ENCODE measurements at places on chromosomes 1 and 21. TPM values are rescaled to one million over a fixed set of nuclear protein-coding genes. Genes with fewer than 3 reads are reported as not detected.

DNA sequence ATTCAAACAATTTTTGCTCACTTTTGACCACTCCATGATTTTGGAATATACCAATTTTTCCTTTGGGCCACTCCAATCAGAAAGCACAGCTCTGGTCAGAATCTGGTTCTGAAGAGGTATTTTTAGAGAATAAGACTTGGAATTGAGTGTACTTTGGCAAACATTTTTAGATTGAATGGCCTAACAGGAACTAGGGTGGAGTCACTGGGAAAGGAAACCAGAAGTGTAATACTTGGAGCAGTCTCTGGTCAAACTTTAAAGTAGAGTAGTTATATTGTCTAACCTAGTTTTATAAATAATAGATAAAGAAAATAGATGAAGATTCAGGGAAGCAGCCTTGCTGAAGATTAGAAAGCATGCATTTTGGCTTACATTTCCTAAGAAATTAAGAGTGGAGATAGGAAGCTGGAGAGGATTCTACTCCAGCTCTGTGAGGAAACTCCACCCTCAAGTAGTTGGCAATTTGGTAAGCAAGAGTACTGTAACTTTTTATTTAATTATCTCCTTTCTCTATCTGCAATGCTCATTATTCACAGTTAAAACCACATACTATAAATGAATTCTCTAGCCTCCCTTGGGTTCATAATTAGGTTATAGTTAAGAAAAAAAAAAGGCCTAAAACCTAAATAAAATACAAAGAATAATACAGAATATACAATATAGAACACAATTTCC, 15.8 kb downstream of the STIL start:
- DNase-seq: no peak

DNA sequence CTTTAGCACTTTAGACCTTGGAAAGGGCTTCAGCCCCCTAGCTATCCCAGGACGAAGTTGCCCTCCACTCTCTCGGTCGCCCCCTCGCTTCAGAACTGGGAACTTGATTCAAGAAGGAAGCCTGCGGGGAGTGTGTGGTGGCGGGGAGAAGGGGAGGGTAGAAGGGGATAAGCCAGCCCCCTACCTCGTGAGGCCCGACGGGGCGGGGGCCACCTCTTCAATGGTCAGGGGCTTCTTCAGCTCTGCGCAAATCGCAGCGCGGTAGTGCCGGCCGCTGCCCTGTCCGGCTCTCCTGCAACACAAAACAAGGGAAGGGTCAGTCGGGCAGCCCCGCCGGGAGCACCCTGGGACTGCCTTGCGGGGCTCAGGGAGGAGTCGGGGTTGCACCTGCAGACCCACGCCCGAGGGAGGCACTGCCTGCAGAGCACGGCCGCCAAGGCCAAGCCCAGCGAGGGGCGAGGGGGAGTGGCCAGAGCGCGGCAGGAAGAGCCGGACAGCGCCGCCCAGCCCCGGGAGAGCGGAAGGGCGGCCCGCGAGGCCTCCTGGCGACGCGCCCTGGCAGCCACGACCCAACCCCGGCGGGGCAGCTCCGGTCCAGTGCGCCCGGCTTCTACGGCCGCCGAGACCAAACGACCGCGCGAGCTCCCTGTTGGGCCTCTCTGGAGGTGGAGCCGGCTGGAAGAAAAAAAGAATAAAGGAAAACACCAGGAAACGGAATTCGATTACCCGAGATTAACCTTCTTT, 56.2 kb upstream of the RASAL2 start:
- peak; percentile 61 for DNase-seq

DNA sequence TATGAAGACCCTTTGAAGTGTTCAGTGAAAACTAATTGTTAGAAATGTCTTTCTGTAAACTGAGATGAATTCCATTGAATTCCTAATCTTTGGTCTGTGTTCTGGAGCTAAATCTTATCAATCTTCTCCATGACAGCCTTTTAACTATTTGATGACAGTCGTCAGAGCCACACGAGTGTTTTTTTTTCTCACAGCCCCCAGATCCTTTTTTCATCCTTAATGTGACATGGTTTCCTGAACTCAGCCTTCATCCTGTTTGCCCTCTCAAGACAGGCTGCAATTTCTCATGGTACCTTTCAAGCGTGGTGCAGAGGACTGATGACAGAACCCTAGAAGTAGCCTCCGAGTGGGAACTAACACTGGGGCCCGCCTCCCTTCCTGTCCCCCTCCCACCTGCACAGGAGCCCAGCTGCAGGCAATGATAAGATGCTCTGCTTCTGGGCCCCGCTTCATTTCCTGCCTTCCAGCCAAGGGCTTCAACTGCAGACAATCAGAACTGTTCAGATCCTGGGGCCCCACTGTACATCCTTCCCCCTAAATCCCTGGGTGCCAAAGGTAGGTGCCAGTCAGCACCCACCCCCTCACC, 114.6 kb upstream of the VAV3 start:
- DNase-seq: no peak

GRCh38 chr1:224996266-224996665, 66.8 kb downstream of the DNAH14 start:
- no peak for DNase-seq

- no peak for DNase-seq
These were observed 28.3 kb downstream of the NCMAP start for GRCh38 chr1:24584171-24584647.

GRCh38 chr1:230994860-230995259, 16.0 kb downstream of the ARV1 start:
- no peak for DNase-seq

DNA sequence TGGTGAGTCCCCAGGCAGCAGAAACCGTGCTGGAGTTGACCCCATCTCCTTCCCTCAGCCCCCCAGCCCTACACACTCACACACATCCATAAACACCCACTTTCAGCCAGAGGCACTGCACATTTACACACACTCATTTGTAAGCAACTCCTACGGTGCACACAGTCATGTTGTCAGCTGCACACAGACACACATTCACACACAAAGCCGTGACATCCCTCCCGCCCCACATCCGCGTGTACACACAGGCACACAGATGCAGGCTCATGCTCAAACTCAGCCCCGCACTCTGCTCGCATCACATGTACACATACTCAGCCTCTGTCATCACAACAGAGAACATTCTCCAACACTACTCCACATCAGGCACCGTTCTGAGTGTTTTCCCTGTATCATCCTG, 47.6 kb downstream of the LACTBL1 start:
- DNase-seq: no peak

DNA sequence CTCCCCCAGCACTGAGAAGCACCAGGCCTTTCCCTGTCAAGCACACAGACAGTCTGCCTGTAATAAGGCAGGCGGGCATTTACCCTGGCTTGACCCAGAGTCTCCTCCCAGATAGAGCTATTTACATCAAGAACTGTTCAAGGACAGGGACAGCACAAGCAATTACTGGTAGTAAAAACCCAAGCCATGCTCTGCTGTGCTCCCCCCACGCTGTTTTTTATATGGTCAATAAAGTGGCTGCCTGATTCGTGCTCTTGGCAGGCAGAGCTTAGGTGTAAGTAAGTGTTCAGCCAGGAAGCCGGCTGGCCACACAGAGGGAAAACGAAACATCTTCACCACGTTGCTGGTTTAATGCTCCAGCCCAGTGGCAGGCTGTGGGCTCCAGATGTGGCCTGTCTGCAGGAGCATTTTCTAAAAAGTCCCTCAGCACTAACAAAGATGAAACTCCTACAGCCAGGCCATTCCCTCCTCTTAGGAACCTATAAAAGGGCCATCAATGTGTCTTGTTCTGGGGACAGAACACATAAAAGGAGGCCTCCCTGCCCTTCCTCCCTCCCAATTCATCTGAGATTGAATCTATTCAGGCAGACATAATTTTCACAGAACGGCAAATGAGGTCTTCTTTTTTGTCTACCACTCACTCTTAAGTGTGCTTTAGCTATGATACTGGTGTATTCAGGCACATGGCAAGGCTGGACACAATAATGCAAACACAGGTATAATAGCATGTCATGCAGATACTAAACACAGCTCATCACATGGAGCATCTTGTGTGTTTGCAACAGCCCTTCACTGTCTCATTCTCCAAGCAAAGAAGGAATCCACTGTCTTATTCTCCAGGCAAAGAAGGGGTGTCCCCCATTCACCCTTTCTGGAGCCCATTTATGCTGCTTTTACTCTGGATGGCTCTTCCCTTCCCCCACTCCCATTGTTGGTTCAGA, 378.9 kb downstream of the HHAT start:
- no peak for DNase-seq

Gene WDR26
- total RNA-seq: 27.0 TPM

DNA sequence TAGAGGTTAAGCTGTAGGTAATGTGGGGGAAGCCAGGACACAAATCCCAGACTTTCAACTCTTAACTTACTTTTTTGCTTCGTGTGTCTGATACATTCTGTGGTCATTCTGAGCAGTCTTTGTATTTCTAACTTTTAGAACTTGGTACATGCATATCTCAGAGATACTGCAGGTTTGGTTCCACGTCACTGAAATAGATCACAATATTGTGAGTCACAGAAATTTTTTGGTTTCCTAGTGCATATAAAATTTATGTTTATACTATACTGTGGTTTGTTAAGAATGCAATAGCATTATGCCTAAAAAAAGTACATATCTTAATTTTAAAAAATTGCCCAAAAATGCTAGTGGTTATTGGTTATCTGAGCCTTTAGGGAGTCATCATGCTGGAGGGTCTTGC, 3.2 kb downstream of the URB2 start:
- no peak for DNase-seq

Gene ID3
- total RNA-seq: 244 TPM

Gene KIAA1614
- 3.8 TPM for total RNA-seq

Gene TNFSF18
- total RNA-seq: 0.12 TPM

DNA sequence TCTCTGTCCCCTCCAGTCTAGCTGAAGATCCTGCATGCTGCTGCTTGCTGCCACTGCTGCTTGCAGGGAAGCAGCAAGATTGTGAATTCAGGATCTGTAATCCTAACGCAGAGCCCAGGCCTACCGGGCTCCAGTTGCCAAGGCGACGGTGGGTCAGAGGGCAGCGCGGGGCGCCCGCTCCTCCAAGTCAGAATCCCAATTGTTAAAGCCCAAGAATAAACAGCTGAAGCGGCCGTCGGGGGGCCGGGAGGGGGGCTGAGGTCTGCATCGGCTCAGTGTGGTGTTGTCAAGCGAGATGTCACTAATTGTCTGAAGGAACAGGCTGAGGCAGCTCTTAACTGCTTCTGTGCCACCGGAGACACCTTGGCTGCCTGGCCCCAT, 36.8 kb downstream of the AHDC1 start:
- DNase-seq: no peak

Gene ACTRT2
- not detected for total RNA-seq

DNA sequence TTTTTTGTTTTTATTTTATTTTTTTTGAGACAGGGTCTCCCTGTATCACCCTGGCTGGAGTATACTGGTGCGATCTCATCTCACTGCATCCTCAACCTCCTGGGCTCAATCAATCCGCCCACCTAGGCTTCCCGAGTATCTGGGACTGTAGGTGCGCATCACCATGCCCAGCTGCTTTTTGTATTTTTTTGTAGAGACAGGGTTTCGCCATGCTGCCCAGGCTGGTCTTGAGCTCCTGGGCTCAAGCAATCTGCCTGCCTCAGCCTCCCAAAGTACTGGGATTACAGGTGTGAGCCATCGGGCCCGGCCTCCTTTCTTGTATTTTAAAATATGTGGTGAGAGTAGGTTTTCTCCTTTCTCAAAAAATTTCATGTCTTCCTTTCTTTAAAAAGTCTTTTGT, 122.6 kb downstream of the XPR1 start:
- DNase-seq: no peak

- no peak for DNase-seq
These were observed 4.0 kb downstream of the TSACC start for GRCh38 chr1:156342166-156342955.

Gene SLAMF6
- not detected for total RNA-seq

GRCh38 chr1:165467706-165468105, 22.8 kb upstream of the RXRG start:
- DNase-seq: no peak

- DNase-seq: no peak
These were observed 8.3 kb downstream of the DISP3 start for GRCh38 chr1:11487196-11487751.

Gene FOXD2
- 0.07 TPM for total RNA-seq

DNA sequence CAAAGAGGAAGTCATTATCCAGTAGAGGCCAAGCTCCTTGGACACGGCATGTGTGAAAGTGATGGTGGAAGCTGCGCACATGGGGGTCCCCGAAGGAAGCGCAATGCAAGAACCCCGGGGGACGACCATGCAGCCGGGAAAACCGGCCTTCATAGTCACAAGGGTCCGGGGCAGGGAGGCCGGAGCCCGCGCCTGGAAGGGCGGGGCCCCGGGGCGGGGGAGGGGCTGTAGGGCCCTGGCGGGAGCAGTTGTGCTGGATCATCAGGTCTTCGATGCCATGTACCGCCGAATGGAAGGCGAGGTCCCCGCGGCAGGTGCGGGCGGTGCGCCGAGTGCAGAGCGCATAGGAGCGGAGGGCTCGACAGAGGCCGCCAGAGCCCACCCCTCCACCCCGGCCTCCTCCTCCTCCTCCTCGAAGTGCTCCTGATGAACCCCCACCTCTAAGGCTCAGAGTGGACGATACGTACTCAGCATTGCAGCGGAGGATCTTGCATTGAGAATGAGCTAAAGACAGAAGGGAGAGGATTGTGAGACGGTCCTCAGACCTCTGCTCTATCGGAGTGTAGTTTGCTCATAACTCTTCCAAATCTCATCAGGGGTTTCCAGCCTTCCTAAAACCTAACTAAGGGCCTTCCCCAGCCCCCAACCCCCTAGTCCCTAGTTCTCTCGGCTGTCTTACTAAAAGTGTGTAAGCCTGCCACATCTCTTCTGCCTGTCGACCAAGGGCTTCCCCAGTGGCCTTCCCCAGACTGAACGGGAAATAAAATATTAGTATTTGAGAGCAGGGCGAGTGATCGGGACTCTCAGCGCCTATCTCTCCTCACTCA, 2.1 kb downstream of the HJV start:
- no peak for DNase-seq

GRCh38 chr1:156151093-156151688, 2.2 kb upstream of the SEMA4A start:
- no peak for DNase-seq

- no peak for DNase-seq
These were observed 85.8 kb upstream of the CAMK1G start for GRCh38 chr1:209497729-209498128.

Gene PRCC
- 51.5 TPM for total RNA-seq

DNA sequence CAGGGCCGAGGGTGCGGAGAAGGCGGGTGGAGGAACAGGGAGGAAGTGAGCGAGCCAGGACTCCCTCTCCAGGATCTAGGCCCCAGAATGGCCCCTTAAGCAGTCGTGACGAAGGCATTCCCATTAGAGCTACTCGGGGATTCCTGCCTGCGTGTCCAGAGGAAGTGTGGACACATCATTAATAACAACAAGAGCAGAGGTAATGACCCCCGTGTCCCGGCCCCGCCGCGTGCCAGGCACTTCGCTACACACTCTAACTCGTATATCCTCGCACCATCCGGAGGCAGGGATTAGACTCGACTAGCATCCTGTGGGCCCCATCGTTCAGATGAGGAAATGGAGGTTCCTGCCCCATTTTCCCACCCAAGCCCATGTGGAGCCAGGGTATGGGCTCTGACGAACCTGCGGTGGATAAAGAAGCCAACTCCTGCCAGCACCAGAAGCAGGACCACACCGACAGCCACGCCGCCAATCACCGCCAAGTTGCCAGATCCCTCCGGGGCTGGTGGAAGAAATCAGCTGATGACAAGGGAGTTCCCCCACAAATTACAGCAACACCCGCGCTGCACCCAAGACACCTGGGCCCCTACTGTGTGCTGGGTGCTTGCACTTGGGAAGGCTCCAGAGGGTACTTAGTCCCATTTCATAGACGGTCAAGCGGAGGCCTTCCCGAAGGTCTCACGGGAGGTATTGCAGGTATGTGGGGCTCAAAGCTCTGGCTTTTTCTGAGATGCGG, 21.6 kb downstream of the EPHA2 start:
- DNase-seq: no peak

Gene FLVCR1
- total RNA-seq: 17.0 TPM

All from A172 (cell line).